Breast epithelium (tissue), 4 donors: ENCODE measurements at places on chromosomes 12 and 14.

- DNase-seq, result no peak
Measured at GRCh38 chr12:42474391-42474790, 115.2 kb downstream of the PRICKLE1 start.

GRCh38 chr12:56193025-56193578, 3.8 kb upstream of the SMARCC2 start:
- no peak for DNase-seq

DNA sequence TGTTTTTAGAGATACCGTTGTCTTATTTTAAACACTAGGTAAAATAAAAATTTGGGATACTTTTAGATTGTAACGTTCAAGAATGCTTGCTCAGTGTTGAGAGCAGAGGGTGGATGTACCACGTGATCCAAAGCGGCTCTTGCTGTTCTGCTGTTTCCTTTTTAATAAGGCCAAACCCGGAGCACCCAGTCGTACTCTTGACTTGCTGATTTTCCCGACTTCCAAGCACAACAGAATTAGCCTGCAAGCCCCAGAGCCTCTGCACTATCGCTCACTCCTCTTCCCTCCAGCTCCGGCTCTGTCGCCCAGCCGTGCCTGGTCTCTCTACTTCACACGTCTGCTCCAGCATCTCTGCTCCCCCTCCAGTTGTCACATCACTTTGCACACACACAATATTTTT, 77.3 kb downstream of the EMP1 start:
- no peak for DNase-seq

- no peak for DNase-seq
Measured at GRCh38 chr12:70415987-70416386, 49.9 kb downstream of the KCNMB4 start.

- DNase-seq, result no peak
Measured at GRCh38 chr12:63944586-63945228, 100.2 kb downstream of the SRGAP1 start.

DNA sequence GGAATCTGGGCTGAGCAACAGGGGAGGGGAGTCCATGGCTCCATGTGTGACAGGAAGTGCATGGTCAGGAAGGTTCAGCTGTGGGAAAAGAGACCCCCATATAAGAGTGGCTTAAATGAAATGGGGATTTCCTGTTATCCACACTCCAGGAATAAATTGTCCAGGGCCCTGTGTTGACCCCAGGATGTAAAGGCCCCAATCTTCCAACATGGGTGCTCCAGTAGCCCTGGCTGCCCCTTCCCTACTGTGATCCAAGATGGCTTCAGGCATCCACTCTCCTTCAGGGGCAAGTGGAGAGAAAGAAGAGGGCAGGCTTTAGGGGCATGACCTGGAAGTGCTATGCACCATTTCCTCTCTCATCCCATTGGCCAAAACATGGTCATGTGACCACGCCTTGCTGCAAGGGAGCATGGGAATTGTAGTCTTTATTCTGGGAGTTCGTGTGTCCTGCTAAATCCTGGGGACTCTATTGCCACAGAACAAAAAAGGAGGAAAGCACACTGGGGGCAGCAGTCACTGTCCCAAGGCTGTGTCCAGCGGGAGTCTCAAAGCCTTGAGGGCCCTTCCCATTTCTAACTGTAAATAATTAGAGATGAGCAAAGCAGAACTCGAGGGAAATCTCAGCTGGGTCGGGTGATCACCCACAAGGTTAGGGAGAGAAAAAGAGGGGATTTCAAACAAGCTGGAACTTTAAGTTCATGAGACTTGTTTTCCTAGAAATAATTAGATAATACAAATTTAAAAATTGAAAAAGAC, 289.2 kb downstream of the ADGRD1 start:
- no peak for DNase-seq

DNA sequence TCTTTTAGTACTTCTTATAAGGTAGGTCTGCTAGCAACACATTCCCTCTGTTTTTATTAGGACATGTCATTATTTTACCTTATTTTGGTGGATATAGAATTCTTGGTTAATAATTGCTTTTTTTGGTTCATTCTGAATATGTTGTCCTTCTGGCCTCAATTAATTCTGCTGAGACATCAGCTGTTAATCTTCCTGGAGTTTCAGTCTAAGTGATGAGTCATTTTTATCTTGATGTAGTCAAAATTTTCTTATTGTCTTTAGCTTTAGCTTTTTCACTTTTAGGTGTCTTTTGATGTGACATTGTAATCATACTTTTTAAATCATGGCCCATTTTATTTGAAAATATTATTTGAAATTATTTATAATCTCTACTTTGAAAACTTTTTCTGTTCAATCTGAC, 104.9 kb upstream of the PMCH start:
- DNase-seq, result no peak

GRCh38 chr12:106629797-106630659, 47.2 kb downstream of the RFX4 start:
- no peak for DNase-seq

GRCh38 chr14:104644091-104644635, 39.6 kb upstream of the TMEM179 start:
- DNase-seq, result no peak

GRCh38 chr14:100629696-100630095, 42.5 kb upstream of the BEGAIN start:
- no peak for DNase-seq
